ENCODE measurements at places on chromosomes 7 and 10. TPM values are rescaled to one million over a fixed set of nuclear protein-coding genes. Genes with fewer than 3 reads are reported as not detected.

GRCh38 chr7:79304711-79305110 is 148.8 kb downstream of the MAGI2 start:
- no peak overlapping the region for H3K27ac ChIP-seq
- H3K4me3 ChIP-seq: no peak overlapping the region
- H3K4me1 ChIP-seq: no peaks in the 10 kb centered on the region

GRCh38 chr10:3264161-3264761 is 91.7 kb upstream of the PITRM1 start:
- H3K27ac ChIP-seq: no peak overlapping the region
- H3K27me3 ChIP-seq: no peaks in the 10 kb centered on the region
- no peaks in the 10 kb centered on the region for H3K4me1 ChIP-seq
- H3K36me3 ChIP-seq: no peaks in the 10 kb centered on the region
- no peak for DNase-seq

DNA sequence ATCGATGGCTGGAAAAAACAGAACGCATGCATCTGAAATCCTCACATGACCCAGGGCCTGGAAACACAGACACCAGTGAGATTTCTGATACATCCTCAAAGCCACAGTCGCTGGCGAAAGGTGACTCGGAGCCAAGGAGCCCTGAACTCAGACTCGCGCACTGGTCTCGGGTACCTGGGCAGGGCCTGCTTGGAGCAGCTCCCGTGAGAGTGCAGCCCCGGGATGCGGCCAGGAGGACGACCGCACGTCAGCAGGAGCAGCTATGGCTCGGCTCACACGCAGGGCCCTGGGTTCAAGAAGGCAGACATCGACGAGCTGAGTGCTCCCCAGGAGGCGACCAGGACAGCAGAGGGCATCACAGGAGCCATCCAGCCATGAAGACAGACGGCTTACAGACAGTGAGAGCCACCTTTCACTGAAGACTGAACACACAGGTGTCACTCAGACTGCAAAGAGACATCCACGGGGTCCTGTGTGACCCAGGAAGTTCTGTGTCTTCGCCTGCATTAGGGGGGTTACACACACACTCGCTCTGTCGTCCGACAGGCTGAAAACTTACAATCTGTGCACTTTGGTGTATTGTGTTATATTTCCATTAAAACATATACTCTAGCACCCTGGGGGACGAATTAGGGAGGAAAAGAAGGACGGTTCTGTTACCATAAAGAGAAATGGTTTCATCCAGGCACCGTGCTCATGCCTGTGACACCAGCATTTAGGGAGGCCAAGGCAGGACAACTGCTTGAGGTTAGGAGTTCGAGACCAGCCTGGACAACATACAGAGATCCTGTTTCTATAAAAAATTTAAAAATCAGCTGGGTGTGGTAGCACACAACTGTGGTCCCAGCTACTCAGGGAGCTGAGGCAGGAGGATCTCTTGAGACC is 227.7 kb downstream of the MAD1L1 start:
- no peak overlapping the region for H3K27ac ChIP-seq
- H3K27me3 ChIP-seq: no peaks in the 10 kb centered on the region
- no peaks in the 10 kb centered on the region for H3K36me3 ChIP-seq
- DNase-seq: no peak

- no peak overlapping the region for H3K27ac ChIP-seq
- no peaks in the 10 kb centered on the region for H3K4me1 ChIP-seq
- no peaks in the 10 kb centered on the region for H3K27me3 ChIP-seq
Observed at GRCh38 chr10:72875250-72876055, 18.1 kb upstream of the OIT3 start.

DNA sequence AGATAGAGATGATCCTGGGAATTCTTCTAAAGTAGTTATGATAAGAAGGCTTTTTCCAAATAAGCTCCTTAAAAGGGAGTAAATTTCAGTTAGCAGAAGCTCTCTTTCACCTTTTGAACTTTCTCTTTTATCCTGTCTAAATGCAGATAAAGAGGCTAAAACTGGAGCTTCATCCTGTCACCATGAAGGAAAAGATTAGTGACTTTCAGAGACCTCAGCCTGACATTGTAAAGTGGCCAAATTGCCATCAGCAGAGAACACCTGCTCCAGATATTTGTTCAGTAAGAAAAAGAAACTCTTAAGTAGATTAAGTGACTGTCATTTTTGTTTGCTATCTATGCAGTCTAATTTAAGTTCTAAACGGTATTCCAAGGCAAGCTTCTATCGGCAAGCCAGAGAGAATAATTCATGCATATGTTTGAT is 18.3 kb downstream of the VWDE start:
- no peak overlapping the region for H3K4me3 ChIP-seq
- DNase-seq: no peak
- H3K4me1 ChIP-seq: no peaks in the 10 kb centered on the region
- H3K27ac ChIP-seq: peak overlapping the region; percentile 51

DNA sequence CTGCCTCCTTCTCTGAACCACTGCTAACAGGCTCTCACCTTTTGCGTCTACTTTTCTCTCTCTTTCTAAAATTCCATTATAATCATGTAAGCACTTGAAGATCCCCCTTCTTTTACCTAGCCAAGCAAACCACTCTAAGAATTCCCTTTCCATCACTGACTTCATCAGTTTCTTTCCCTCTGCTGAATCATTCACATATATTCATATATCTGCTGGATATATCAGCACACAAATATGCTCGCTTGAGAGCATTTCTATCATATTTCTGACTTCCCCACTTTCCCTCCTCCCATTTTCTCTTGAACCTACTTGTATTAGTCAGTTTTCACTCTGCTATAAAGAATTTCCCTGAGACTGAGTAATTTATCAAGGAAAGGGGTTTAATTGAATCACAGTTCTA is 84.2 kb upstream of the LRRN3 start:
- H3K36me3 ChIP-seq: no peaks in the 10 kb centered on the region
- H3K4me3 ChIP-seq: no peak overlapping the region
- no peak overlapping the region for H3K27ac ChIP-seq
- H3K27me3 ChIP-seq: no peaks in the 10 kb centered on the region

- peak; percentile 80 for DNase-seq
- H3K36me3 ChIP-seq: peaks cover 36% of the 10 kb centered on the region
- H3K4me1 ChIP-seq: peaks cover 97% of the 10 kb centered on the region
- no peaks in the 10 kb centered on the region for H3K27me3 ChIP-seq
- H3K27ac ChIP-seq: peak overlapping the region; percentile 73
Observed at GRCh38 chr7:50349963-50350944, 45.7 kb downstream of the IKZF1 start.

GRCh38 chr10:91339729-91340128 is 70.4 kb upstream of the HECTD2 start:
- no peak for DNase-seq
- no peak overlapping the region for H3K27ac ChIP-seq
- no peaks in the 10 kb centered on the region for H3K27me3 ChIP-seq
- no peak overlapping the region for H3K4me3 ChIP-seq
- H3K4me1 ChIP-seq: no peaks in the 10 kb centered on the region

DNA sequence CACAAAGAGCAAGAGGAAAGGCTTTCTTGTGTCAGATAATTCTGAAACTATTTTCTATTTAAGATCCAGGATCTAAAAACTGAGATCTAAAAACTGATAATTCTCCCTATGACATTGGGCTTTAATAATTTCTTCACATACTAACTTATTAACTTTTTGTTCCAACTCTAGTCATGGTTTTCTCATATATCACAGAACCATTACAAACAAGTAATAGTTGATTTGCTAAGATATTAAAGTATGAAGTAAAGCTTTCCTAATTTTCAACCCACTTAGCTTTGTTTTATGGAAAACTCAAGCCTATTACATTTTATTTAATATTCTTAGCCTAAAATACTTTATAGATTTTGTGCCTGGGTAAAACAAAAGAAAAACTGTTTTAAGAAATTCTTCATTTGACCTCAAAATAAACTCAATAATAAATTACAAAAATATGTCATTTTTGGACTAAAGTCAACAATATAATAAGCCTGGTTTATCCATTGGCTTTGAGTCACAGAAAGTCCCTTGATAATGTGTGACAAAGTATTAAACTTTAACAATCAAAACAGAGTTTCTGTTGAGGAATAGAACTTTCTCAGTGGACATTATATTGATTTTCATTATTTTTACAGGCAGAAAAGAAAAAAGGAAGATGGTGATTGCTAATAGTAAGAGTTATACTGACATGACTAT is 1142.9 kb upstream of the SORCS1 start:
- H3K4me1 ChIP-seq: no peaks in the 10 kb centered on the region
- no peak overlapping the region for H3K27ac ChIP-seq
- no peaks in the 10 kb centered on the region for H3K36me3 ChIP-seq
- no peak for DNase-seq

GRCh38 chr7:152760854-152761748 is 1.5 kb downstream of the ACTR3B start:
- H3K36me3 ChIP-seq: no peaks in the 10 kb centered on the region
- peak; percentile 3 for DNase-seq
- peak overlapping the region; percentile 50 for H3K4me3 ChIP-seq
- peaks cover 3% of the 10 kb centered on the region for H3K27me3 ChIP-seq
- H3K27ac ChIP-seq: peak overlapping the region; percentile 79

GRCh38 chr10:34641913-34642558 is 173.1 kb downstream of the PARD3 start:
- no peaks in the 10 kb centered on the region for H3K27me3 ChIP-seq
- H3K4me1 ChIP-seq: peaks cover 7% of the 10 kb centered on the region
- no peaks in the 10 kb centered on the region for H3K36me3 ChIP-seq
- no peak for DNase-seq
- H3K4me3 ChIP-seq: no peak overlapping the region

DNA sequence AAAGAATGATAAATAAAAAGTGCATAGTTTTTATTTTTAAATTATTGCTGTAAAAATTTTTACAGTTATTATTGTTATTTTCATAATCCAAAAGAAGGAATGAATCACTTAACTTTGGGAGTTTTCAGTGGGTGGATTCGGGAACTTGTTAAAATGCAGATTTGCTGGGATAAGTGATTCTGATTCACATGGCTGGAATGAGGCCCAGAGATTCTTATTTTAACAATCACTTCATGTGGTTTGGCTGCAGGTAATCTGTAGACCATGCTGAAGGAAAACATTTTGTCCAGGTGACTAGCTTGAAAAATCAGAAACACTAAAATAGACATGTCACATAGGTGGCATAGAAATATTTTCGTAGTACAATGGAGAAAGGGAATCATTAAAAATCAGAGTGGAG is 13.9 kb downstream of the CROT start:
- no peaks in the 10 kb centered on the region for H3K36me3 ChIP-seq
- H3K4me1 ChIP-seq: no peaks in the 10 kb centered on the region
- H3K27me3 ChIP-seq: no peaks in the 10 kb centered on the region
- no peak for DNase-seq
- H3K27ac ChIP-seq: no peak overlapping the region

GRCh38 chr7:123594813-123595241 is 6.8 kb upstream of the ASB15 start:
- H3K27me3 ChIP-seq: no peaks in the 10 kb centered on the region
- no peak for DNase-seq
- no peaks in the 10 kb centered on the region for H3K36me3 ChIP-seq
- H3K4me3 ChIP-seq: no peak overlapping the region

GRCh38 chr7:25169683-25170082 is 44.6 kb upstream of the CYCS start:
- no peak overlapping the region for H3K27ac ChIP-seq
- no peak for DNase-seq
- no peaks in the 10 kb centered on the region for H3K4me1 ChIP-seq
- no peak overlapping the region for H3K4me3 ChIP-seq

- DNase-seq: no peak
- H3K27ac ChIP-seq: no peak overlapping the region
- H3K4me3 ChIP-seq: no peak overlapping the region
- H3K36me3 ChIP-seq: no peaks in the 10 kb centered on the region
- no peaks in the 10 kb centered on the region for H3K27me3 ChIP-seq
Observed at GRCh38 chr10:15290150-15290549, 80.9 kb downstream of the FAM171A1 start.

GRCh38 chr7:83866582-83866981 is 217.6 kb upstream of the SEMA3E start:
- H3K27ac ChIP-seq: no peak overlapping the region
- H3K27me3 ChIP-seq: no peaks in the 10 kb centered on the region
- no peaks in the 10 kb centered on the region for H3K4me1 ChIP-seq
- H3K36me3 ChIP-seq: no peaks in the 10 kb centered on the region

GRCh38 chr7:53191191-53191695 is 155.8 kb downstream of the POM121L12 start:
- no peaks in the 10 kb centered on the region for H3K27me3 ChIP-seq
- H3K36me3 ChIP-seq: no peaks in the 10 kb centered on the region
- H3K27ac ChIP-seq: no peak overlapping the region
- no peak overlapping the region for H3K4me3 ChIP-seq
- DNase-seq: no peak
- H3K4me1 ChIP-seq: no peaks in the 10 kb centered on the region

- H3K4me3 ChIP-seq: no peak overlapping the region
- DNase-seq: no peak
- H3K4me1 ChIP-seq: no peaks in the 10 kb centered on the region
- H3K27ac ChIP-seq: no peak overlapping the region
- peaks cover 3% of the 10 kb centered on the region for H3K27me3 ChIP-seq
Observed at GRCh38 chr10:1366811-1367425, 310.7 kb downstream of the WDR37 start.

- H3K27me3 ChIP-seq: no peaks in the 10 kb centered on the region
- no peak for DNase-seq
- H3K4me1 ChIP-seq: no peaks in the 10 kb centered on the region
- H3K27ac ChIP-seq: no peak overlapping the region
Observed at GRCh38 chr7:46369933-46370654, 449.0 kb upstream of the IGFBP3 start.

DNA sequence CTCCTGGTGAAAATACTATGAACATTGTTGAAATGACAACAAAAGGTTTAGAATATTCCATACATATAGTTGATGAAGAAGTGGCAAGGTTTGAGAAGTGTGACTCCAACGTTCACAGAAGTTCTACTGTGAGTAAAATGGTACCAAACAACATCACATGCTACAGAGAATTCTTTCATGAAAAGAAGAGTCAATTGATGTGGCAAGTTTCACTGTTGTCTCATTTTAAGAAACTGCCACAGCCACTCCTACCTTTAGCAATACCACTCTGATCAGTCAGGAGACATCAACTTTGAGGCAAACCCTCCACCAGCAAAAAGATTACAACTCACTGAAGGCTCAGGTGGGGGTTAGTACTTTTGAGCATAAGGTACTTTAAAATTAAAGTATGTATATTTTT is 693.3 kb downstream of the GRID1 start:
- H3K27me3 ChIP-seq: no peaks in the 10 kb centered on the region
- no peak overlapping the region for H3K4me3 ChIP-seq
- H3K4me1 ChIP-seq: no peaks in the 10 kb centered on the region
- no peak for DNase-seq
- no peaks in the 10 kb centered on the region for H3K36me3 ChIP-seq

DNA sequence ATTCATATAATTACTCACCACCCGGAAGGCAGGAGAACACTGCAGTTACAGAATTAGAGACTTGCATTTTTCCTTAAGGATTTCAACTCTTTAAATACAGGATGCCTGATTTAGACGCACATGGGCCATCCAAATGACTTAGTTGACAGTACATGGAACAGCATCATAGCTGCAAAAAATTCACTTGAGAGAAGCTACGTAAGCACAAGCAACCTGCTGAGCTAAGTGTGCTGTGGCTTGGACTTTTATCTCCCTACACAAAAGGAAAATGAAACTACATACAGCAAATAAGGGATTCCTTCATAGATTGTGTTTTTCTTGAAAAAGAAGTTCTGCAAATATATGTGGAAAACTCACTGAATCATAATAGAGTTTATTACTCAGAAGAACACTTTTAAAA is 152.6 kb downstream of the POU6F2 start:
- H3K4me3 ChIP-seq: no peak overlapping the region
- H3K27me3 ChIP-seq: no peaks in the 10 kb centered on the region
- no peak overlapping the region for H3K27ac ChIP-seq
- H3K36me3 ChIP-seq: no peaks in the 10 kb centered on the region

- H3K27me3 ChIP-seq: peaks cover 9% of the 10 kb centered on the region
- H3K36me3 ChIP-seq: no peaks in the 10 kb centered on the region
- H3K27ac ChIP-seq: peak overlapping the region; percentile 71
- peak overlapping the region; percentile 70 for H3K4me3 ChIP-seq
Observed at GRCh38 chr7:107045195-107045960, 873 bp downstream of the PRKAR2B start.

The CYP26C1 gene
- not detected for total RNA-seq

The MBL2 gene
- total RNA-seq: not detected

The STEAP2 gene
- total RNA-seq: not detected

All from CD8-positive, alpha-beta memory T cell (primary cell).